Progenitor cell of endocrine pancreas (in vitro differentiated cells): ENCODE measurements at places on chromosomes 13 and 19. TPM values are rescaled to one million over a fixed set of nuclear protein-coding genes. Genes with fewer than 3 reads are reported as not detected.
A peak's percentile ranks its signal among the peaks of the same experiment; 100 is the strongest.

GRCh38 chr19:17868669-17869068 lies 3.1 kb upstream of the SLC5A5 start:
- H3K27ac ChIP-seq = no peak overlapping the region
- H3K27me3 ChIP-seq = peaks cover 35% of the 10 kb centered on the region
- peaks cover under 1% of the 10 kb centered on the region for H3K36me3 ChIP-seq
- no peaks in the 10 kb centered on the region for H3K4me1 ChIP-seq
- no peak for DNase-seq

DNA sequence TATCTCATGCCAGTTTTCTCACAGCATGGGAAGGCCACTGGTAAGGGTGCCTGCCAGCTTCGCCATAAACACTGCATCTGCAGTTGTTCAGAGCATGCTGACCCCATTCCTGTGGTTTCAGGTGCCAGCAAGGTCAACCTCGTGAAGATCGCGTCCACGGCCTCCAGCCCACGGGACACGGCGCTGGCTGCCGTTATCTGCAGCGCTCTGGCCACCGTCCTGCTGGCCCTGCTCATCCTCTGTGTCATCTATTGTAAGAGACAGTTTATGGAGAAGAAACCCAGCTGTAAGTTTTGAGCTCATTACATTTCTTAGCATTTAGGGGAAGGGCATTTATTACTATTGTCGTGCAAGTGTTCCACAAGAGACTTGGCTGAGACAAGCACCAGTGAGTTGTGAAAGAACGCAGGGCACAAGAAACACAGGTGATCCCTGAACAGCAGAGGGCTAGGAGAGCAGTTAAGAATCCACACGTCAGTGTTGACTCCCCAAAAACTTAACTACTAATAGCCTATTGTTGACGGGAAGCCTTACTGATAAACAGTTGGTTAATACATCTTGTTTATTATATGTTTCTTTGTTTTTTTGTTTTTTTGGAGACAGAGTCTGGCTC lies 88.8 kb downstream of the TNFRSF19 start:
- peaks cover 25% of the 10 kb centered on the region for H3K36me3 ChIP-seq
- no peak for DNase-seq
- no peak overlapping the region for H3K27ac ChIP-seq

GRCh38 chr19:2791876-2792275 lies 6.6 kb downstream of the THOP1 start:
- H3K36me3 ChIP-seq = peaks cover 14% of the 10 kb centered on the region
- H3K4me3 ChIP-seq = no peak overlapping the region
- no peak for DNase-seq

Gene OR7C1
- total RNA-seq = not detected in 2 replicates

- peak within 1 kb of the TSS; percentile 93 for H3K27ac ChIP-seq
- peaks cover 13% of the 10 kb centered on the region for H3K4me1 ChIP-seq
- peak; percentile 97 for DNase-seq
- H3K36me3 ChIP-seq = no peaks in the 10 kb centered on the region
- H3K4me3 ChIP-seq = peak within 1 kb of the TSS; percentile 95
- peaks cover 23% of the 10 kb centered on the region for H3K27me3 ChIP-seq
Observed at GRCh38 chr19:17470068-17470841, at the start of gene SLC27A1. TSS of gene SLC27A1 (plus strand) at chr19:17470524. CDS start at chr19:17470541, 17 bp downstream.

DNA sequence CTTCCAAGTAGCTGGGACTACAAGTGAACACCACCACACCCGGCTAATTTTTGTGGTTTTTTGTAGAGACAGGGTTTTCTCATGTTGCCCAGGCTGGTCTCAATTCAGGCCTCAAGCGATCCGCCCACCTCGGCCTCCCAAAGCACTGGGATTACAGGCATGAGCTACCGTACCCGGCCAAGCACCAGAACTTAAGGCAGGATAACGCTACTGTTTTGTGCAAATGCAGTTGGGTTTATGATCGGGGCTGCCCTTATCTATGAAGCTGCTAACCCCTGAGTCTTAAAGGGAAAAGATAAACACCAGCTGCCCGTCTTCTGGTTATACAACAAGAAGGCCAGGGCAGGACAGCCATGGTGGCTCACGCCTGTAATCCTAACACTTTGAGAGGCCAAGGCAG lies 12.6 kb upstream of the TM6SF2 start:
- no peak for DNase-seq
- peaks cover 19% of the 10 kb centered on the region for H3K36me3 ChIP-seq
- no peak overlapping the region for H3K27ac ChIP-seq
- H3K27me3 ChIP-seq = no peaks in the 10 kb centered on the region
- H3K4me3 ChIP-seq = no peak overlapping the region

- H3K4me1 ChIP-seq = peaks cover 7% of the 10 kb centered on the region
- no peak overlapping the region for H3K4me3 ChIP-seq
- peaks cover 46% of the 10 kb centered on the region for H3K27me3 ChIP-seq
- no peak for DNase-seq
- H3K36me3 ChIP-seq = no peaks in the 10 kb centered on the region
- H3K27ac ChIP-seq = no peak overlapping the region
Observed at GRCh38 chr13:30800107-30800506, 64.8 kb downstream of the ALOX5AP start.
